ENCODE measurements at places on chromosomes 7 and 10.

DNA sequence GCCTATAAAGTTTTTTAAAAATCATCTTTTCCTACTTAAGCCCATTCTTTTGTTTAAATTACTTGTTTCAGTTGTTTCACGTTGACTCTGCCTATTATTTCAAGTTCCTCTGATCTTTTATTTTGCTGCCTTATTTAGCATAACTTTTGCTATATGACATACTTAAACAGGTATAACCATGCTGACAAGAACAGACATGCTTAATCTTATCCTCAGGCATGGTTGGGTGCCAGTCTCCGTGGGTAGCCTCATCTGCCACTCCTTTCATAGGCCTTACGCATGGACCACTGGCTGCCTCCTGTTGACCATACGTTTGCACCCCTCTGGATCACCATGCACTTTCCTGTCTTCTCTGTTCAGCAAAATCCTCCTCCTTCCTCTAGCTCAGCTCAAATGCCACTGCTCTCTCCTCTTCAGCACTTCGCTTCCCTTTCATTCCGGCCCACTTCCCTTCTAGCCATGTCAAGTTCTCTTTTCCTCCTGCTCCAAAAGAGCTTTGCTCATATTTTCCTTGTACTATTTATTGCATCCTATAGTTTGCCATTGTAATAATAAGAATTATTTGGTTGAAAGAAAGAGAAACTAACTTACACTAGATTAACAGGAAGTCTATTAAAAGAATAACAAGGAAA is 10.0 kb upstream of the TSPAN33 start:
- no peak for DNase-seq

GRCh38 chr7:51249187-51249945 is 67.2 kb downstream of the COBL start:
- DNase-seq = no peak

DNA sequence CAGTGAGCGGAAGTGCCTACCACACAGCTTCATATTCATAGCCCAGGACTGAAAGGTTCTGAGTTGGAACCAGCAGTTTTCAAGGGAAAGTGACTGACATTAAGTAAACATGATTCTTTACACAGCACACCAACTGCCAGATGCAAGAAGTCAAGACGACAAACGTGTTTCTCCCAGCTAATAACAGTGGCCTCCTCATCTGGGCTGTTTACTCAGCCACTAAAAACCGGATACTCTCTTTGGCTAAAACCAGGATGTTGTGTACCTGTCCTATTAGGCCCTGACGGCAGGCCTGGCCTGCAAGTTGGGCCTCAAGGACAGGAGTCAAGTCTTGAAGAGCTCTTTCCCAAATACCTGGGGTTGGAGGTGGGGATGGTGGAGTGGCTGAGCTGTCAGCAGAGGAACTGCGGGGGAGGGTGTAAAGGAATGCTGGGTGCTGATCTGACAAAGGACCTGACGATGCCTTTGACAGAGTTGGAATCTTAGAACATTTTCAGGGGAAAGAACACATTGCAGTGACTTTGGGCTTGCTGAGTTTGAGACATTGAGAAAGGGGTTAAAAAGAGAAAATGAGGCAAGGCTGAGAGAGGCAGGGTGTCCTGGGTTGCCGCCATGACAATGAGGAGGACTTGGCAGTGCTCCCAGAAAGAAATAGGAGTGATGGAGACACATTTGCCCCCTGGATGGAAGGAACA is 57.7 kb downstream of the STEAP1B start:
- DNase-seq = no peak

GRCh38 chr10:129771991-129772431 is 192.1 kb downstream of the EBF3 start:
- no peak for DNase-seq

GRCh38 chr7:5697754-5698424 is 83.6 kb downstream of the RNF216 start:
- DNase-seq = no peak

DNA sequence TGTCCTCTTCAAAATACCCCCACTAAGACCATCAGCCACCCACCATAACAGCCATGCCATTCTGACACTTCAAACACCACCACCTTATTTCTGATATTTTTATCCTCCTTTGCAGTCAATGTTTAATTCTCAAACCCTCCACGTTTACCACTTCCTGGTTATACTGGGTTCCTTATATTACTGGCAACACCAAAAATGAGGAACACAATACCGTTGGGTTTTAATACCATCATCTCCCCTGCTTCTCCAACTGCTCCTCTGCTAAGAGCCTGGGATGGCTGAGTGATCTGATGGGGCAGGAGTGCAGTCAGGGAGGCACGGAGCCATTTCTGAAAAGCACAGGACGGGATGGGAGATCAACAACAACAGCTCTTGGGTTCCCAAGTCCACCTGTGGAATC is 140.5 kb downstream of the CHCHD3 start:
- no peak for DNase-seq

GRCh38 chr7:33904681-33905388 is 504 bp upstream of the BMPER start:
- no peak for DNase-seq

GRCh38 chr10:129305046-129305445 is 162.0 kb upstream of the MGMT start:
- DNase-seq = no peak

- DNase-seq = no peak
Observed at GRCh38 chr7:42085531-42085930, 151.5 kb downstream of the GLI3 start.

DNA sequence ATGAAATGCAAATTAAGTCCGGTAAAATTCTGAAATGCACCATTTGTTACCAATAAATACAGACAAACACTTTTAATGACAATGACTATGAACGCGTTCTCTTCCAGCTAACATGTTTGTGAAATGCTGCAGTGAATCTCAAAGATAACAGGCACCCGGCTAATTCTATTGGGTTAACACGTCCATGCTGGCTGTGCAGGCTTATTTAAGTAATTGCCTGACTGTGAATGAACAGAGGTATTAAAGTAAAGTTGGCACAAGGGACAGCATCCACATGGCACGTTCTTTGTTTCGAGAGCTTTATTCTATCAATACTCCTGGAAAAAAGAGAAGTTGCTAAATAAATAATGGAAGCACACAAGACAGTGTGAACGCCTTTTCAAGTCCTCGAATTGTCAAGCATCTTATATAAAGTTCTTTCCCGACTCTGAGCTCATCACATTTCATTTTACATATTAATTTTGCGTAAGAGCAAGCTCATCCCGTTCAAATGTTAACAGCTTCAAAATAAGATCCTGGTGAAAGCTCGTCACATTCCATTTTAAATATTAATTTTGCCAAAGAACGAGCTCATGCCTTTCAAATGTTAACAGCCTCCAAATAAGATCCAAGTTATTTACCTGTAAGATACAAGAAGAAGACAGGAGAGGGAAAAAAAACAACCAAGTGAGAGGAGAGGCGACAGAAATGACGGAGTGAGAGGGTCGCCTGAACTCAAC is 111.3 kb upstream of the RHEB start:
- DNase-seq = no peak

DNA sequence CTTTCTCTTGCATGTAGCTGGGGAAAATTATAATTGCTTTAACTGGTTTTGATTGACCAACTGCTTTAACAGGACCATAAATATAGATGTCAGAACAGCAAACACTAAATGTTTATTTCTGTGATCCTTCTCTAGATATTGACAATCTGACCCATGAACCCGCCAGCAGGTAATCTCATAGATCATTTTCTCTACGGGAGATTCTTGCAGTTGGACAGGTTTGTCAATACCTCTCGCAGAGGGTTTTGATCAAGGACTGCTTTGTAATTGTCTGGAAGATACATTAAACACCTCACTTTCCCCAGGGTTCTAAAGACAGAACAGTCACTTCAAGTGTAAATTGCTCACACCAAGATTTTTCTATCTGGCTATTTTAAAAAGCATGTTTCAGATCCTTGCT is 235.8 kb upstream of the RHOBTB1 start:
- DNase-seq = no peak

DNA sequence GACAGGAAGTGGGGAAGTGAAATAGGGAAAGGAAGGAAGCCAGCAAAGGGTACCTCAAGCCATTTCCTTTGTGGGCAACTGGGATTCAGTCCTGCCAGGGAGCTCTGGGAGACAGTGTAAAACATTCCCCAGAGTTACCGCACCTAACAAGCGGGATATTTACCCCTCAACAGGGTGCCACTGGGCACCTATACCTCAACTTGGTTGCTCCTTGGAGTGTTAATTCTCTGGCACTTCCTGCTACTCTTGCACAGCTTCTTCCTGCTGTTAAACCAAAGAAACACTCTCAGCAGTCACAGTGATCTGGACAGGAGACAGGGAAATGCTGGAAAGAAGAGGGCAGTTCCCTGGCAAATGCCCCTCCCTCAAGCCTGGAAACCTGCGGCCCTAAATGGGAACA is 151.3 kb downstream of the REEP3 start:
- no peak for DNase-seq

DNA sequence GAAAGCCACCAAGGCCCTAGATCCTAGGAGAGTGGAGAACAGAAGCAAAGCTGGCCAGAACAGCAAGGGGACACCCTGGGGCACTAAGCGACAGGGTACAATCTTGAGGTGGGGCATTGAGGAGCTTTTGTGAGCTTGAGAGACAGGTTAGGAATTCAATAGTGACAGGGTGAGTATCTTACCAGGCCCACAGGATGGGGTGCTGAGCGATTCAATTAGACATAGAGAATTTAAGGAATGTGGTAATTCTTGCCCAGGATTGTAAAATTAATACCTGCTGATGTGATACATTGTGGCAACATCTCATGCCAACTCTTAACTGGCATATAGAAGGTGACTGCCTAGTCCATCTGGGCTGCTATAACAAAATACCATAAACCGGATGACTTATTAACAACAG is 14.0 kb downstream of the RBP3 start:
- no peak for DNase-seq

GRCh38 chr7:94656925-94657731 is 1.2 kb upstream of the SGCE start:
- DNase-seq = no peak

DNA sequence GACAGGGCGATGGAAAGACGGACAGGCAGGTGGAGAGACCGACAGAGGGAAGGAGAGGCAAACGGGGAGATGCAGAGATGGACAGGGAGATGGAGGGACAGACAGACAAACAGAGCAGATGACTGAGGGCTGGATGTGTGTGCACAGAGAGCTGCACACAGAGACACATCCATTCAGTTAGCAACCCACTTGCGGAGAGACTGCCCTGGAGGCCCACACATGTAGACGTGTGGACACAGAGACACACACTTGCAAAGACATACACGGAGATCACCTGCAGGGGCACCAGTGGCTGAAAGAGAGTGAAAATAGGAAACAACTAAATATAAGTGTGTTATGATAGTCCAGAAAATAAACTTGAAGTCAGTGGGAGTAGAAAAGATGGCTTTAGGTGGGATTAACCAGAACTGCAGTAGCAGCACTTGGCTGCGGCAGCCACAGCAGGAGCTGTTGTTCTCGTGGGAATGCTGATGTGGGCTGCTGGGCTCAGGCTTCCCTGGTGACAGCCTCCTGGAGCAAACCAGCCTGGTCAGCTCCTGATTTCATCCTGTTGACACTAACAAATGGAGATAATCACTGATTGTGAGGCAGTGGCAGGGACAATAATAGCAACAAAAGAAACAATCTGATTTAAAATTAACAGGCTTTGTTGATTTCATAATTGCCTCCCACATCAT is 134.1 kb downstream of the CCNY start:
- no peak for DNase-seq

DNA sequence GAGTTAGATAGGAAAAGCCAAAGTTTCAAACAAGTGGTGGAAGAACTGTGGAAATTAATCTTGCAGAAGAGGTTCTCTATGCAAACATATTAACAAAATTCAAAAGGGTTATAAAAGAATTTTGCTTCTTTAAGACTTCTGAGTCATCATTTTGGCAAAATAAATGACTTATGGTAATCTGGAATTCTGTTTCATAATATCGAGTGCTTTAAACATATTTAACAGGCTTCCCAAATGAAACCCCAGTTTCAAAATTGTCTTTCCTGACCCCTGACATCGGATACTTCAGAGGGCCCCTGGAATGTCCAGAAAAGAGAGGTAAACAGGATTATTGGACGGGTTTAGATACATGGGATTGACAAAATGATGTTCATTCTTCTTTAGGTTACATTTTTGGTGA is 444.6 kb downstream of the HTR7 start:
- DNase-seq = no peak

- DNase-seq = no peak
Observed at GRCh38 chr10:119620241-119621077, 23.7 kb upstream of the TIAL1 start.

DNA sequence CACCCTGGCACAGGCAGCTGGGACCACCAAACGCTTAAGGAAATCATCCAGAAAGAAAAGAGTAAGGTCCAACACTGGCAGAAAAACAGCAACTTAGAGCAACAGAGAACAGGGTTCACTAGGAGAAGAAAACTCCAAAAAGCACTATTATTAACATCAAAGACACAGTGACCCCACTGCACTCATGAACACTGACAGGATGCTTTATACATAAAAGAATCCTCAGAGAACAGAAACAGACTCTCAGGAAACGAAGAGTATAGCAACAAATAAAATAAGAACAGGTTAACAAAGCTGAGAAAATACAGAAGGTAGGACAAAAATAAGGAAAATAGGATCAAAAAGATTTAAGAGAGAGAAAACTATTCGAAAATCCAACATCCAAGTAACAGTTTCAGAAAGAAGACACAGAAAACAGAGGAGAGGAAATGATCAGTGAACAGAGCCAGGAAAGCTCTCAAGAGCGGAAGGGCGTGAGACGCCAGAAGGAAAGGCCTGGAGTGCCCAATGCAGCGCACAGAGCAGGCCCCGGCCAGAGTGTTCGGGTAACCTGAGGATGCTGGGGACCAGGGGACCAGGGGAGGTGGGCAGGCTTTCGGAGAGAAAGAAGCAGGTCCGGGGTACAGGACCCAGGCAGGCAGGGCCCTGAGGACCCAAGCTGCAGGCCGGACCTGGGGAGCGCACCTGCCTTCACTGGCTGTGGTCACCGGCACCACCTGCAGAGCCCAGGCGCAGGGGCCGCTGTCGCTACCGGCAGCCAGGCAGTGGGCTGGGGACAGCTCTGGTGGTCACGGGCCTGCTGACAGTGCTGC is 258.2 kb downstream of the MAD1L1 start:
- no peak for DNase-seq

DNA sequence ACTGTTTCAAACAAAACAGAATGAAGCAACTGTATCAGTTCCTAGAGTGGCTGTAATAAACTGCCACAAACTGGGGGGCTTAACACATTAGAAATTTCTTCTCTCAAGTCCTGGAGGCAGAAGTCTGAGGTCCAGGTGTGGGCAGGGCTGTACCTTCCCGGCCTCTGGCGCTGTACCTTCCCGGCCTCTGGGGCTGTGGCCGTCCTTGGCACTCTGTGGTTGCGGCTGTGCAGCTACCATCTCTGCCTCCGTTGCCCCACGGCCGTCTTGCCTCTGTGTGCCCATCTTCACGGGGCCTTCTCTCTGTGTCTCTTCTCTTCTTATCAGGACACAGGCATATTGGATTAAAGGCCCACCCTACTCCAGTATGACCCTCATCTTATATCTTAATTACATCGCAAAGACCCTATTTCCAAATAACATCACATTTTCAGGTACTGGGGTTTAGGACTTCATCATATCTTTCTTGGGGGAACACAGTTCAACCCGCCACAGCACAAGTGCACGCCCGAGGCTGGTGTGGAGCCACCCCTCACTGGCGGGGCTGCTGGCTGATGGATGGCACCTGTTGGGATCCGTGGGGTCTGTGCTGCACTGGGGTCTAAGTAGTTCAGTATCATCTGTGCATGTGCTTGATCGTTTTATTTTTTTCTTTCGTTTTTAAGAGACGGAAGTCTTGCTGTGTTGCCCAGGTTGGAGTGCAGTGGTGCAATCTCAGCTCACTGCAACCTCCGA is 123.2 kb downstream of the ACTR3B start:
- no peak for DNase-seq

GRCh38 chr7:28605427-28606085 is 193.2 kb downstream of the CREB5 start:
- DNase-seq = no peak
